ENCODE measurements at places on chromosomes 7 and 10. TPM values are rescaled to one million over a fixed set of nuclear protein-coding genes. Genes with fewer than 3 reads are reported as not detected.

DNA sequence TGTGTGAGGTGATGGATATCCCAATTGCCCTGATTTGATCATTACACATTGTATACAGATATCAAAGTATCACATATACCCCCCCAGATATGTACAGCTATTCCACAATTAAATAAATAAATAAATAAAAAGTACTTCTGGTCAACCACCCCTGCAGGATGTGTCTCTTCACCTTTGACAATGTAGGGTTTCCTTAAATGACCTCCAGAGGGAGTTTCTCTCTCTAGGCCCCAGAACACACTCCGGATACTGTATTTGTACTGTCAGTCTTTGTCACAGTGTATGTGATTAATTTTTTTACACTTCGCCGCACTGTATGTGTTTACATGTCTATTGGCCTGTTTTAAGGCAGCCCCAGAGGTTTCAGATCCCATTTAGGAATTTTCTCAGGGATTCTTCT lies 123.6 kb downstream of the ADCYAP1R1 start:
- no peak for DNase-seq

GRCh38 chr10:64765498-64765897 lies 1244.3 kb downstream of the REEP3 start:
- DNase-seq, result no peak

- peak; percentile 10 for DNase-seq
Measured at GRCh38 chr10:43075612-43076003, 1.3 kb upstream of the RET start.

HTR7 gene
- total RNA-seq, result 0.46 TPM

DNA sequence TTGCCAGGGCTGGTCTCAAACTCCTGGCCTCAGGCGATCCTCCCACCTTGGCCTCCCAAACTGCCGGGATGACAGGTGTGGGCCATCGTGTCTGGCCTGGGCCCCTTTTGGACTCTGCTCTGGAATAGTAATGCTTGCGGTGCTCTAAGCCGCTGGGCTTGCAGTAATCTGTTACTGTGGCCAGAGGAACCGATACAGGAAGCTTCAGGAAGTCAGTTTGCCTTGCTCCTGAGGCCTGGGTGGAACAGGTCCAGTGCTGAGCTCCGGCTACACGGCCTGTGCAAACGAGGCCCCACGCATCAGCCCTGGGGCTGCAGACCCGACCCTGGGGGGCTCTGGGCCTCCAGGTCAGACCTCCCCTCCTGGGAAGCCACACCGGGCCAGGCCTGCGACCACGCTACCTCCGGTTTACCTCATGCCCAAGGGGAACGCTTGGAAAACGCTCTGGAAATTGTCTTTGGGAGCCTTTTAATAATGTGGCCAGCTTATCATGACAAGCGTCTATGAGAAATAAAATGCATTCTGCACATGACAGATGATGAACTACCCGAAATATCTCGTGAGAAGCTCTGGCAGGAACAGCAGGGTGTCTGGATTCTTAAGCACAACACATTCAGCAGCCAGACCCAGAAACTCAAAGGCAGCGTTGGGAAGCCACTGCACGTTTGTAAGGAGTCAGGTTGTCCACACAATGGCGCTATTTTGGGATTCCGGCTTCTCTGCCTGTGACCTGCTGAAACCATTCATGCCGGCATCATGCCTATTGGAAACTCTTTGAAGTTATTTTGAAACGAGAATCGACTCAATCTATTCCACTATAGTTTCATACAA lies 10.1 kb upstream of the ADAP1 start:
- DNase-seq, result peak; percentile 45

GRCh38 chr10:100020142-100020885 lies 10.6 kb upstream of the DNMBP start:
- no peak for DNase-seq

SPDYE5 gene
- 0.38 TPM for total RNA-seq

CYP3A4 gene
- 2.8 TPM for total RNA-seq

DNA sequence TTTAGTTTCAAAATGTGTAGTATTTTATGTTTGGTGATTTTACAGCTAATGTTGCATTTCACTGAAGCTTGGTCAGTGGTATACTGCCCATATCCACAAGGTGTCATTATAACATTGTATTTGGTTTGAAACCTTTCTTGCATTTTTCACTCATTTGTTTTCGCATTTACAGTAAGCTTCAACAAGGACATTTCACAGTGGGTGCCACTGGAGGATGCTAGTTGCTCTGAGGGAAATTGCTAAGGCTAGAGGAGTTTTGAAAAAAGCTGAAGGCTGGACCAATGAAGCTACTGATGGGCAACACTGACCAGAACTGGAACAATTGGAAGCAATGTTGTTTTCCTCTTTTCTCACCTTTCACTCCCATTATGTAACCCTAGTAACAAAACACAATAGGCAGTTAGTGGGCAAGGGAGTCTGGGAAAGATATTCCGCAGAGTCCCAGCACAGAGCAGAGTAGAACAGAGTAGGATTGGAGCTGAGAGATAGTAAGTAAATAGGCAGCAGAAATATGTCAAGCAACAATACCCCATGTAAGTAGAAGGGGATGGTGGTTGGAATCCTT lies 23.6 kb upstream of the SRI start:
- no peak for DNase-seq

DNA sequence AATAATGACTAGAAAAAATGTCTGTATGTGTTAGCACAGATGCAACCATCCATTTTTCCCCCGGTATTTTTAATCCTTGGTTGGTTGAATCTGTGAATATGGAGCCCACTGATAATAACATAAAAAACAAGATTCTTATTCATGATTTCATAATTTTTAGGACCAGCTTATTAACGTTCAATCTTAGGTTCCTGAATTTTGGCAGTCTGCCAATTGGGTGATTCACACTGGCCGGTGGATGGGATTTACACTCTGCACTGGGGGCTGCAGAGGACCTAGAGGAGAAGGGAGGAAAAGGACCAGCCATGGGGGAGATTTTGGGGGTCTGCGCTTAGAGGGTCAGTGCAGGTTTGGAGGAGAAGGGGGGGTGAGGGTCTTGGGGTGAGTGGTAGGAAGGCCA lies 327.9 kb downstream of the ACTR3B start:
- DNase-seq, result no peak

GRCh38 chr10:114631666-114632417 lies 26.2 kb downstream of the ABLIM1 start:
- DNase-seq, result peak; percentile 64

DNA sequence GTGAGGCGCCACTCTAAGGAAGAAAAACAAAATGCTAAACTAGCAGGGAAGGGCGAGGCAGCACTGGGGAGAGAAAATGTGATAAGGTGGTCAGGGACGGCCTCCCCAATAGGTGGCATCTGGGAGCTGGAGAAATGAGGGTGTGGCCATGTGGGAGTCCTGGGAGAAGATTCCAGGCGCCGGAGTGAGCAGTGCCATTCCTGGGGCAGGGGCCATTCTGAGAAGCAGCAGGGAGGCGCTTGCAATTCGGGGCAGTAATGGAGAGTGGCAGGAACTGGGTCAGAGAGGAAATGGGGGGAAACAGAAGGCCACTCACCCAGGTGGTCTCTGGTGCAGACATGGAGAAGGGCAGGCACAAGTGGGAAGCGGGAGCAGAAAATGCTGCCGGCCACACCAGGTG lies 61.8 kb upstream of the LRRC18 start:
- DNase-seq, result no peak

GRCh38 chr7:108771853-108772252 lies 202.2 kb downstream of the DNAJB9 start:
- no peak for DNase-seq

GRCh38 chr10:66455304-66455703 lies 470.5 kb upstream of the LRRTM3 start:
- peak; percentile 2 for DNase-seq

ZNF37A gene
- 9.8 TPM for total RNA-seq

CPA2 gene
- total RNA-seq, result 0.22 TPM

DNA sequence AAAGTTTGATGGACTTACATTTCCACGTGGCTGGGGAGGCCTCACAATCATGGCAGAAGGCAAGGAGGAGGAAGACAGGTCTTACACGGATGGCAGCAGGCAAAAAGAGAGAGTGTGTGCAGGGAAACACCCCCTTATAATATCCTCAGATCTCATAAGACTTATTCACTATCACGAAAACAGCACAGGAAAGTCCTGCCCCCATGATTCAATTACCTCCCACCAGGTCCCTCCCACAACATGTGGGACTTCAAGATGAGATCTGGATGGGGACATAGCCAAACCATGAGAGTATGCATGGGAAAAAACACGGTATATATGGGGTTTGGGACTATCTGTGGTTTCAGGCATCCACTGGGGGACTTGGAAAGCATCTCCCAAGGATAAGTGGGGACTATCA lies 78.0 kb downstream of the PLXNA4 start:
- DNase-seq, result no peak

MAGI2 gene
- 2.7 TPM for total RNA-seq

Data from mucosa of descending colon (tissue), 3 donors.